H1 (cell line): ENCODE measurements at places on chromosomes 4 and X.
A peak's percentile ranks its signal among the peaks of the same experiment; 100 is the strongest.

DNA sequence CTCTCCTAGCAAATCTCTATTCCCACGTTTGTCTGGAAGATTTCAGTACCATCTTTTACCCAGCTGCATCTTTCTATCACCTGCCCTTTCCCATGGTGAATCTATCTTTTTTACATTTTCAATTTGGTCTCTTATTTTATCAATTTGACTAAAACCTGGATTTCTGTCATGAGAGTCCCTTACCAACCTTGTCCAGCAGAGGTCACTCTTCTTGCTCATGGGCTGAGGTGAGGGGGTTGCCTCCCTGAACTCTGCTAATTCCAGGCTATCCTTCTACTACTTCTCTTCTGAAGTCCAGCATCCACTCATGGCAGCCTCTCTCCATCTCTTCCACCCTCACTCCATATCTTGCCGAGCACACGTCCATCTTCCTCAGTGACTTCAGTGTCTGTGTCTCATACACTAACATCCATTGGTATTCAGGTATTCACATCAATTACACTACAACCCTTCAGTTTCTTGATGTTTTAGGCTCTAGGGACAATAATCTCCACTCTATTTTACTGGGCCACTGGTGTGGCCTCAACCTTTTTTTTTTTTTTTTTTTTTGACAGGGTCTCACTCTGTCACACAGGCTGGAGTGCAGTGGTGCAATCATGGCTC, 17.8 kb upstream of the ZNF827 start:
- DNase-seq: no peak

- DNase-seq: no peak
Measured at GRCh38 chrX:112670290-112670689, 9.4 kb downstream of the LHFPL1 start.

- no peak for DNase-seq
Measured at GRCh38 chr4:34880246-34880645, 1364.1 kb downstream of the ARAP2 start.

DNA sequence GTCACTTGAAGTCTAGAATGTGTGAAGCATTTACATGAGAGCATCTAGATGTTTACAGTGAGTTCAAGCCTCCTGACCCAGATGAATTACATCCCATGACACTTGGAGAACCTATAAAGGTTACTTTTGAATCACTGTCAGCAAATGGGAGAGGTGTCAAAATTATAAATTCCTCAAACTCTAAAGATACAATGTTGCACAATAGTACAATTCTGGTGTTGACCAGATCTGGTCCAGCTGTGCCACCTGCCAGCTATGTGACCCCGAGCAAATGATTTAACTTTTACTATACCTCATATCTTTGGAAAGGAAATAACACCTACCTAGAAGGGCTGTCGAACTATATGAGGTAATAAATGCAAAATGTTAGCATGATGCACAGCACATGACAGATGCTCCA, 69.8 kb downstream of the JADE1 start:
- no peak for DNase-seq

DNA sequence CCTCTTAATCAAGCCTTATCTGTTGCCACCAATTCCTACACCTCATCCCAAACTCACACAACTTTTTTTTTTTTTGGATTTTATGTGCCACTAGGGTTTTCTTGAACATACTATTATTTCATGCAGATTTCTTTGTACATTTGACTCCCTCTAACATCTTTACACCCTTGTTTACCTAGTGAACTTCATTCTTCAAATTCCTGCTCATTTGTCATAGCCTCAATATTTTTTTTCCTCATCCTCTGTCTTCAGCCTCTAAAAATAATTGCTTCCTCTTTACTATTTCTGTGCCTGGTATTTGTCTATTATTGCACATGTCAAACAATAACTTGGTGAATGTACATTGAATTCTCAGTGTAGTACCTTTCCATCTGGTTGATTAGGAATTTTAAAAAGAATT, 22.0 kb downstream of the NBDY start:
- DNase-seq: no peak

- peak; percentile 76 for DNase-seq
Measured at GRCh38 chr4:40630335-40631021, 814 bp upstream of the RBM47 start.
